ENCODE measurements at places on chromosomes 1 and 21. TPM values are rescaled to one million over a fixed set of nuclear protein-coding genes. Genes with fewer than 3 reads are reported as not detected.

DNA sequence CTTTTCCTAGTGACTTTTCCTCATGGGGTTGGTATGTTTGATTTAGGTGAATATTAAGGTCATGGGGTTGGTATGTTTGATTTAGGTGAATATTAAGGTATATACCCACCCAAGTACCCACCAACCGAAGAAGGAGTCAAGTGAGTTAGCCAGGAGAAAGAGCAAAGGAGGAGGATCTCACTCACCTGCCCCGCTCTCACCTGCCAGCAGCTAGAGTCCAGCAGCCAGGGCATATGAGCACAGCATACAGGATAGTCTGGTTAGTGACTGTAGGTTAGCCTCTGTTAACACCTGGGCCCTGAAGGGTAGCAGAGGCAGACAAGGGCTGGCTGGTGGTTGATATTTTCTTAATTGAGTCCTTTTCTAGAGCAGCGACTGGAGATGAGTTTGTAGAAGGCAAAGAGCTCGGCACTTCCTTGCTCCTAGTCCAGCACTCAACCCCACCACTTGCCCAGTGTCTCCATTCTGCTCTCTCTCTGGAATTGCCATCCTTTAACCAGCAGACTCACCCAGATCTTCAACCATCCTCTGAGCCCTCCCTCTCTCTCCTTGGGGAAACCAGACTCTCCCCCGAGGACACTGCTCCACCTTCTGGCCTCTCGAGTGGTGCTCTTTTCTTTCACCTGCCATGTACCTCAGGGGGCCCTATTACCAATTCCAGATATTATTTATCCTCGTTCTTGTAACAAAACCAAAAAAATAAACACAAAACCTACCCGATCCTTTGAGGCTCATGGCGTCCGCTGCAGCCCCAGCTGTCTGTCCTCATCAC, 16.3 kb upstream of the DESI2 start:
- no peaks in the 10 kb centered on the region for H3K27me3 ChIP-seq
- no peak overlapping the region for H3K27ac ChIP-seq
- DNase-seq, result no peak

GRCh38 chr1:39872698-39873097, 10.6 kb downstream of the TRIT1 start:
- H3K36me3 ChIP-seq, result no peaks in the 10 kb centered on the region
- no peaks in the 10 kb centered on the region for H3K27me3 ChIP-seq
- no peak overlapping the region for H3K4me3 ChIP-seq
- no peak overlapping the region for H3K27ac ChIP-seq

- no peaks in the 10 kb centered on the region for H3K27me3 ChIP-seq
- H3K4me3 ChIP-seq, result no peak overlapping the region
- no peak for DNase-seq
- no peaks in the 10 kb centered on the region for H3K4me1 ChIP-seq
- H3K36me3 ChIP-seq, result no peaks in the 10 kb centered on the region
Measured at GRCh38 chr1:202311875-202312635, 29.7 kb downstream of the UBE2T start.

- H3K27ac ChIP-seq, result no peak overlapping the region
- DNase-seq, result no peak
- no peaks in the 10 kb centered on the region for H3K4me1 ChIP-seq
- no peak overlapping the region for H3K4me3 ChIP-seq
- no peaks in the 10 kb centered on the region for H3K36me3 ChIP-seq
- peaks cover 9% of the 10 kb centered on the region for H3K27me3 ChIP-seq
Measured at GRCh38 chr1:177307771-177308170, 137.0 kb downstream of the BRINP2 start.

Gene ZNF683
- not detected for total RNA-seq

GRCh38 chr1:7422081-7422480, 349.0 kb upstream of the VAMP3 start:
- no peaks in the 10 kb centered on the region for H3K27me3 ChIP-seq
- H3K4me1 ChIP-seq, result no peaks in the 10 kb centered on the region
- H3K36me3 ChIP-seq, result no peaks in the 10 kb centered on the region
- H3K4me3 ChIP-seq, result no peak overlapping the region

GRCh38 chr1:23551849-23552248, 7.5 kb downstream of the ID3 start:
- DNase-seq, result no peak
- no peaks in the 10 kb centered on the region for H3K27me3 ChIP-seq
- H3K36me3 ChIP-seq, result no peaks in the 10 kb centered on the region
- H3K4me1 ChIP-seq, result peaks cover 48% of the 10 kb centered on the region
- peak overlapping the region; percentile 100 for H3K27ac ChIP-seq

- H3K4me1 ChIP-seq, result peaks cover 10% of the 10 kb centered on the region
- DNase-seq, result peak; percentile 59
- no peaks in the 10 kb centered on the region for H3K36me3 ChIP-seq
Measured at GRCh38 chr1:202343652-202344349, 2.1 kb upstream of the UBE2T start.

Gene TMEM54
- 61.6 TPM for total RNA-seq

DNA sequence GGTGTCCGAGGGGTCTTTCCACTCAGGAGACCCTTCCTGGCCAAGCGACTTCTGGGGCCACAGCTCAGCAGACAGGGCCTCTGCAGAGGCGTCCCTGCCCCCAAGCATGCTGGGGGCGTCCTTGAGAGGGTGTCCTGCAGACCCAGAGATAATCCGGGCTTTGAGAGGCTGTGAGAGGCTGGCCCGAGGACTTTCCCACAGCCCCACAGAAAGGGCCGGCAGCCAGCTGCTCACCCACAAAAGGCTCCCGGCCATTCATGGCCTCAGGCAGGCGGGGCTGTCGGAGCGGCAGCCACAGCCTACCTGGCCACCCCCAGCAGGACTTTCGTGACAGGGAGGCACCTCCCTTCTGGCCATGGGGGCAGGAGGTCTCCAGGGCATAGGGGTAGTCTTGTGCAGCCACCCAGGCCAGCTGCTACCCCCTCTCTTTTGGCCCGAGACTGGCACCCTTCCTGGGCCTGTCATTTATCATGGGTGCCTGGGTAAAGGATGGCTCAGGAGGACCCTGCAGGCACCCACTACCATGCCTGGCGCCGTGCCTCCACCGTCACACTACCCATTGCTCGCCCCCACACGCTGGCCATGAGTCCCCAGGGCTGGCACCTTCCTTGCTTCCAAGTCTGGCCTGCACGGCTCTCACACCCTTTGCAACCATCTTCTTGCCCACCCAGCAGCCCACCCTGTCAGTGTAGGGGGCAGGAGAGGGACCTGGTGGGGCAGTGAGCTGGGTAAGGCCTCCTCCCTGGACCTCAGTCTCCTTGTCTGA, 11.1 kb upstream of the TNFRSF14 start:
- no peak overlapping the region for H3K4me3 ChIP-seq
- peaks cover 10% of the 10 kb centered on the region for H3K27me3 ChIP-seq
- H3K4me1 ChIP-seq, result peaks cover 35% of the 10 kb centered on the region
- H3K27ac ChIP-seq, result peak overlapping the region; percentile 91

All from cardiac muscle cell (in vitro differentiated cells and primary cell).